ENCODE measurements at places on chromosomes 4 and X. TPM values are rescaled to one million over a fixed set of nuclear protein-coding genes. Genes with fewer than 3 reads are reported as not detected.

Gene TMPRSS11D
- total RNA-seq, result not detected

GRCh38 chr4:176791591-176792325 is 964 bp downstream of the VEGFC start:
- no peak for DNase-seq
- no peaks in the 10 kb centered on the region for H3K4me1 ChIP-seq
- peak overlapping the region; percentile 48 for H3K4me3 ChIP-seq
- no peaks in the 10 kb centered on the region for H3K27me3 ChIP-seq
- H3K27ac ChIP-seq, result peak overlapping the region; percentile 78

DNA sequence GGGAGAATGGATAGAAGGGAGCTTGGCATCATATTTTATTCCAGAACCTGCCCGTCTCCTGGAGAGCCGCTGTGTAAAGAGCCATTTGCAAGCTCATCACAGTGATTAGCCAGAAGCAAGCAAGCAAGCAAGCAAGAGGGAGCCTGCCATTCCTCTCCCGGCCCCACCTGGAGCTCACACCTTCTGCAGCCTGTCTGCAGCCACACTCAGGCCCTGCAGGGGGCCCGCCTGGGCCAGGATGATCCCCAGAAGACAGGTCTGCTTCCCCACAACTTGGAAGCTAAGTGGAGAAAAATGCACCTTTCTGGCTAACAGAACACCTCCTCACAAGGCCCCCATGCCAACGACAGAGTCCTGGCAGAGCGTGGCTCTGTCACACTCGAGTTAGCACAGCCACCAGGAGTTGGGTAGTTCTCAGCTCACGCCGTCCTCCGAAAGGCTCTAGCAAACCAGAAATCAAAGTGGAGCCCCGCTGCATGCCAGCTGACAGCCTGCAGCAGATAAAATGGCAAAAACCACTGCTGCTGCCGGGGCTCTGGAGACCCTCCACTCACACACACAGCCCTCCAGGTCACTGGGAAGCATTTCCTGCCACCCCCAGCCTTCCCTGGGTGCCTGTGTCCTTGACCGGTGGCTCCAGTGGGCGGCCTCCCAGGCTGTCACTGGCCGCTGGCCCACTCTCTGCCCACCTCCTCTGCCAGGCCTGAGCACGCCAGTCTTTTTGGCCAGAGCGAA is 54.9 kb downstream of the DCTD start:
- H3K4me1 ChIP-seq, result no peaks in the 10 kb centered on the region
- H3K4me3 ChIP-seq, result no peak overlapping the region
- H3K27ac ChIP-seq, result no peak overlapping the region
- H3K27me3 ChIP-seq, result no peaks in the 10 kb centered on the region
- no peaks in the 10 kb centered on the region for H3K36me3 ChIP-seq

DNA sequence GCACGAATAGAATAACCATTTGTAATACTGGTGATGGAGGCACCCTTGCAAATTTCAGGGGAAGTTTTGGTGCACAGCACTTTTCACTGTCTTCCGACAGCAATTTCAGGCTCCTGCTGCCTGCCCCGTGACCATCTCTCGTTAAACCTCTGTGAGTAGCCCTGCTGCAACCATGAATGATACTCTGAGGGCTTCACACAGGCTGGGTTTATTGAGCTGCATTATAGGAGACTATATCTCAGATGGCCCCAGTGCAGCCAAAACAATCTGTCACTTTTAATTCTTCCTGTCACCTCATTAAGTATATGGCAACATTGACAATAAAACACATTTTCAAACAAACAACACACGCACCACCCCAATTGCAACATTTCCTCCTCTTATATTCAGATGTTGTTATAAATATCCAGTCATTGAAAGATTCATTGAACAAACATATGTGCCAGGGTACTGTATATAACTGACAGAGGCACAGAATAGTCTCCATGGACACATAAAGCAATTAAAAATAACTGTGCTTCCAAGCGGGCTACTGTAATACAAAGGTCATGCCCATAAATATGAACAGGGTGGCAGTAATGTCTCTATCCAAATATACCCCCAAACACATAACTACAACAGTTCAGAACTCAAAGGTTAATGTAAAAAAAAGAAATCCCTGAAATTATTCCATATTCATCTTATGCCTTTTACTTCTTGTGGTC is 477.0 kb downstream of the GBA3 start:
- DNase-seq, result no peak
- no peaks in the 10 kb centered on the region for H3K4me1 ChIP-seq
- no peaks in the 10 kb centered on the region for H3K27me3 ChIP-seq
- H3K27ac ChIP-seq, result no peak overlapping the region
- no peak overlapping the region for H3K4me3 ChIP-seq
- H3K36me3 ChIP-seq, result no peaks in the 10 kb centered on the region

Gene FAM47E
- 0.29 TPM for total RNA-seq

DNA sequence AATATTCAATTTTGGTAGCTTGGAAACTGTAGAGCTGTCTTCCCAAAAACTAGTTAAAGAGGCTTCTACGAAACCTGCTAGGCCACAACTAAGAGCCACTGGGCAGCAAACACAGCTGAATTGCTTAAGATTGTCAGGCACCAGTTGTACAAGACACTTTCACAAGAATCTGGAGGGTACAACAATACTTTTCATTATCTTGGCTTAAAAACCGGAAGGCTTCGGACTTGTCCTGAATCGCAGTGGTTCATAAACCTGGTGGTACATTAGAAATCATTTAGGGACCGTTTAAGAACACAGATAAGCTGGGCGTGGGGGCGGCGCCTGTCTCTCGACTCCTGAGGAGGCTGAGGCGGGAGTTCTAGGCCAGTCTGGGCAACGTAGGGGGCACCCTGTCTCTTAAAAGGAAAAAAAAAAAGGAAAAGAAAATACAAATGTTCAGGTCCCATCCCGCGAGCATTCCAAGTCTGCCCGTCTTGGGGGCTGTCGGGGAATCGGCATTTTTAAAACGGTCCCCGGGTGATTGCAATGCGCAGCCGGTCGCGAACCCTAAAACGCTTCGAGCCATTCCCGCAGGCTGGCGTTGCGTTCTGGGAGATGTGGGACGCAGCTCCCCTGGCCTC is 763 bp downstream of the PYURF start:
- H3K4me1 ChIP-seq, result no peaks in the 10 kb centered on the region
- no peaks in the 10 kb centered on the region for H3K36me3 ChIP-seq
- H3K4me3 ChIP-seq, result peak overlapping the region; percentile 78
- no peaks in the 10 kb centered on the region for H3K27me3 ChIP-seq

- H3K27me3 ChIP-seq, result no peaks in the 10 kb centered on the region
- no peak overlapping the region for H3K4me3 ChIP-seq
- no peak overlapping the region for H3K27ac ChIP-seq
- H3K4me1 ChIP-seq, result no peaks in the 10 kb centered on the region
- H3K36me3 ChIP-seq, result no peaks in the 10 kb centered on the region
Observed at GRCh38 chr4:56480691-56481090, 13.3 kb downstream of the SRP72 start.

DNA sequence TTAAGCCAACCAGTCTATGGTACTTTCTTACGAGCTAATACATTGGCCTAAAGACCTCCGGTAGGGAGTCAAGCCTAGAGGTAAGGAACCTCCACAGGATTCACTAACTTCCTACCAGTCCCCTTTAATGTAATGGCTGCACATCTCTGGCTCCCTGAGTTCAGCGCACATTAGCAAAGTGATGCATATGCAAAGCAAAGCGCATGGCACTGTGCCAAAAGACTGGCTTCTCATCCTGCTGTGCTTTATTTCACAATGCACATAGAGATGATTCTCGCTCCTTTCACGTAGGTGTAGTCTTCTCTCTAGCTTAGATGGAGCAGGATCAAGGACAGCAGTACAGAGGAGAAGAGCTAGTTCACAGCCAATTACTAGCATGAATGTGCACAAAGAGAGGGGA is 14.6 kb upstream of the CLTRN start:
- DNase-seq, result no peak
- H3K4me1 ChIP-seq, result peaks cover 10% of the 10 kb centered on the region
- no peak overlapping the region for H3K4me3 ChIP-seq
- no peaks in the 10 kb centered on the region for H3K36me3 ChIP-seq

DNA sequence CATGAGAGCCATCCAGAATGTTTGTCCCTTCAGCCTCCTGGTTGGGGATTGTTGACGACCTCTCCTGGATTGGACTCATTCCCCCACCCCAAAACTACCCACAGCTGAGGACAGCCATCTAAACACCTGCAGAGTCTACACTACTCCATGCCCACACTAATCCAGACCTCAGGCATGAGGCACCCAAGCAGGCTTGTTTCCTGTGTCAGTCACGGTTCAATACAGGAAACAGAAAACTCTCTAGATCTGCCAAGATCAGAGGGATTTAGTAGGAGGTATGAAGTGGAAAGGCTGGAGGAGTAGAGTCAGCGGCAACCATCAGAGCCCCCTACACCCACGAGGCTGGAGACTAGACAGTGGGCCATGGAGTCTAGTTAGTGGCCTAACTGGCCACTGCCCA is 37.7 kb downstream of the HAND2 start:
- DNase-seq, result no peak
- H3K36me3 ChIP-seq, result no peaks in the 10 kb centered on the region
- H3K27ac ChIP-seq, result no peak overlapping the region
- no peak overlapping the region for H3K4me3 ChIP-seq
- H3K4me1 ChIP-seq, result no peaks in the 10 kb centered on the region

Gene CYTL1
- total RNA-seq, result 11.9 TPM

GRCh38 chr4:142984871-142985585 is 138.9 kb upstream of the INPP4B start:
- no peak overlapping the region for H3K27ac ChIP-seq
- H3K4me1 ChIP-seq, result no peaks in the 10 kb centered on the region
- no peak overlapping the region for H3K4me3 ChIP-seq
- DNase-seq, result no peak
- H3K27me3 ChIP-seq, result no peaks in the 10 kb centered on the region

- DNase-seq, result no peak
- H3K27me3 ChIP-seq, result no peaks in the 10 kb centered on the region
- no peaks in the 10 kb centered on the region for H3K36me3 ChIP-seq
Observed at GRCh38 chr4:80578001-80578400, 242.5 kb downstream of the CFAP299 start.
